ENCODE measurements at places on chromosomes 1 and 21. TPM values are rescaled to one million over a fixed set of nuclear protein-coding genes. Genes with fewer than 3 reads are reported as not detected.
A peak's percentile ranks its signal among the peaks of the same experiment; 100 is the strongest.

DNA sequence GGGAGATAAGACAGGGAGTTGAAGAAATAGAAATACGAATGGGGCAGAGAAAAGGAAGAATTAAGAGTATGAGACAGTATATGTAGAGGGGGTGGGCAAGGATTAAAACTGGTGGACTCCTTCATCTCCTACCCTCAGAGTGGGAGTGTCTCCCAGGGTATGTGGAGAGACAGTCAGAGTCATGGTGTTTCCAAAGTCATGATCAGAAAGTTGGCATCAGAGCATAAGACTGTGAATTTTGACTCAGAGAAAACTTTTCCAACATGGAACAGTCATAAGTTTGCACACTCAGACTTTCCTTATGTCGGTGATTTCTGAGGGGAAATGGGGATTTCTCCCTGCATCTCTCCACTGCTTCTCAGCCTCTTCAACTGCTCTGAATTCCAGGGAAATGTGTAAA, 2.4 kb downstream of the CD84 start:
- no peak for DNase-seq

DNA sequence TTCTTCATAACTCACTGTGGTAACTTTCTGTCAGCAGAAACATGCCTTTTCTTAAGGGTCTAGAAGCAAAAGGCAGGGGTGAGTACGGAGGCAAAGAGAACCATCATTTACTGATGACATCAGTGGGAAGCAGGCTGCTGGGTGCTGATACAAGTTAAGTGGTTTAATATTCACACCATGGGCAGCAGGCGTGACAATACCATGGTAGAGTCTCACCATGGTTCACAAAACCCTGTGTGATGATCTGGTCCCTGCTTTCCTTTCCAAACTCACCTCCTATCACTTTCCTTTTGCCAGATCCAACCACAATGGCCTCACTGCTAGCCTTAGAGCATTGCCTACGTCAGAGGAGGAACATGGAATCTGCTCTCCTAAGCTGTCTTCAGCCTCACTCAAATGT, 8.7 kb downstream of the MAB21L3 start:
- DNase-seq: no peak

The ZBTB48 gene
- total RNA-seq: 40.7 TPM

The SNAPIN gene
- 46.8 TPM for total RNA-seq

The ARHGEF10L gene
- total RNA-seq: 5.9 TPM

DNA sequence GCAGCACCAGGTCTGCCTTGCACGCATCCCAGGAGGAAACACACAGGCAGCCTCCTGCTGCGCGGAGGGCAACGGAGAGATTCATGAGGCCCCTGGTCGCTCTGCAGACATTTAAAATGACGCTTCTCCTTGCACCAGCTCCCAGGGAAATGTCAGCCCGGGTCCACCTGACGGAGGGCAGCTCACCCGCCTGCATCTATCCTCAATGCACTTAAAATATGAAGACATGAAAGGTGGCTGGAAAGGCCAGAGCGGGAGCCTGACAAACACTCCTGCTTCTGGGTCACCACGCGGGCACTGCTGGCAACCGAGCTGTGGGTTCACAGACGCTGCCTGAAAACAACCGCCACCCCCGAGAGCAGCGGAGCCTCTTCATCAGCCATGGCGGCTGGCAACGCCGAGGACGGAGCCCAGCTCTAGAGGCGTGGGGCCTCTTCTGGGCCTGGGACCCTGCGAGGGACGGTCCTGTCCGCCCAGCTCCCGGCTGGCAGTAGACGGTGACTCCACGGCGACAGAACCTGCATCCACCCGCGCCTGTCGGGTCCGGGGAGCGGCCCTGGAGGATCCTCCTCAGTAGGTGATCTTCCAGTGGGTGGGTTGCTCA, 22.7 kb downstream of the POFUT2 start:
- DNase-seq: no peak

- no peak for DNase-seq
Observed at GRCh38 chr1:212930986-212931678, 19.2 kb upstream of the VASH2 start.

DNA sequence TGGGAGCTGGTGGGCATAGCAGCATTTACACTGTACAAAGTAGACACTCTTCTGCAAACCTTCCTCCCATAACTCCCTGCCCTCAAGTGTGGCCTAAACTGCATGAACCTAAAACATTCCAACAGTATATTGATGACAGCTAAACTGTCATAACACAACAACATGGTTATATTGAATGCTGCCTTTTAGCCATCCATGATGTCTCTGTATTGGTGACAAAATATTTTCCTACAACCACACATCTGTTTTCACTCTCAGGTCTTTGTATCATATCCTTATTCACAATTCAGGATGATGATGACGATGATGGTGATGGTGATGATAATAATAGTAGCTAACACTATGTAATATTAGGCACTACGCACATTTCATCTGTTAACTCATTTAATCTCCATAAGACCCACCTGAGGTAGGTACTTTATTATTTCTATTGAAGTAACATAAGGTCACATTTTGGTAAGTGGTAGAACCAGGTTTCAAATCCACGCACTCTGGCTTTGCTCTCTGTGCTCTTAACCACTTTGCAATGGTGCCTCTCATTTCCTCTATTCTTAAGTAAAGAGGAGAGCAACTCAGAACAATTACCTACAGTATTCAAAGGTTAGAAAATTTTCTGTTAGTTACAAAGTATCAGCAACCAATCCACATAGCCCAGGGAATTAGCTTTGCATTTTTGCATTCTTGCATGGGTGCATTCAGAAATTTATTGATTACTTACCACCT, 185.1 kb upstream of the LMO4 start:
- DNase-seq: no peak

DNA sequence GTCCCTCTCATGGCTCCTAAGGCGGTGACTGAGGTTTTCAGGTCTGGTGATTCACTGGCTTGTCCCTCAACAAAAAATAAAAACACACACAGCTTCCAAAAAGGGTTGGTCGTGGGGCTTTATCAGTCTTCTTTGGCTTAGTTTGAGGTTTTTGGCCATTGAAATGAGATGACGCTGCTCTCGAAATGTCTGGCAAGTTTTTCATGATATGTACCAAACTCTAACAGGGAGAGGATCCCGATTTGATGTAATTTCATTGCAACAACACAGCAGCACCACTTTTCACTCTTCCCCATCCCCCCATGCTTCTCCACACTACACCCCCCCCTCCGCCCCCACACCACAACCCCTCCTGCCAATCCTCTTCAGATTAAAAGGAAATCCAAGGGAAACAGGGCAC, 187.1 kb upstream of the NFIA start:
- no peak for DNase-seq

The DIO1 gene
- total RNA-seq: 0.28 TPM

GRCh38 chr1:19310720-19311502, 1.0 kb downstream of the AKR7A2 start:
- no peak for DNase-seq

DNA sequence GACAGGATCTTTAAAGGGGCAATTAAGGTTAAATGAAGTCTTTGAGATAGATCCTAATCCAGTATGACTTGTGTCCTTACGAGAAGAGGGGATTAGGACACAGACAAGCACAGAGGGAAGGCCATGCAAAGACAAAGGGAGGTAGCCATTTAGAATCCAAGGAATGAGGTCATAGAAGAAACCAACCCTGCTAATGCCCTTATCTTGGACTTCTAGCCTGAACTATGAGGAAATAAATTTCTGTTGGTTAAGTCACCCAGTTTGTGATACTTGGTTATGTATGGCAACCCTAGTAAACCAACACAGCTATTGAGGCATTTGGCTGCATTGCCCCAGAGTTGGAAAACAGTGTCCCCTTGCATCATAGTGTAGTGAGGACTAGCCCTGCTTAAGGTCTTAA, 121.3 kb downstream of the MAST2 start:
- DNase-seq: no peak

- no peak for DNase-seq
Observed at GRCh38 chr1:83064589-83065242, 934.2 kb downstream of the TTLL7 start.

The PAPPA2 gene
- 0.03 TPM for total RNA-seq

The TRIM33 gene
- 22.2 TPM for total RNA-seq

The GPR25 gene
- total RNA-seq: not detected

The FHAD1 gene
- total RNA-seq: 0.23 TPM

DNA sequence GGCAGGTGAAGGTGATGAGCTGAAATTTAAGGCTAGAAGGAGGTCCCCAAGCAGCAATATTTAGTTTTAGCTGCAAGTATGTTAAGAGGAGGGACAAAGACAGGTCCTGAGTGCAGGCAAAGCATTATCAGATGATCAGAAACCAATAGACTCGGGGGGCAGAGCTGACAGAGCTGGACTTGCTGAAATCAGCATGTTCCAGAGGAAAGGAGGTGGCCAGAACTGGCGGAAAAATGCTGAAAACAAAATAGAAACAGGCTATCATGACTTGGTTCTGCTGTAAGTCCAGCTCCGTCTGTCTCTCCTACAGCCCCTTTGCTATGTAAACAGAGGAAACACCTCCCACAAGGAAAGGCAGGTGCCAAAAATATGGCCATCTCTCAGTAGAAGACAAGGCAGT, at the start of gene CD5L:
TSS of gene CD5L (minus strand) at position 101 of the 400 bp plus-strand sequence. CDS start 107 bp downstream, outside the sequence.
- no peak for DNase-seq

- DNase-seq: no peak
Observed at GRCh38 chr1:195791796-195792195, 816.4 kb downstream of the KCNT2 start.

DNA sequence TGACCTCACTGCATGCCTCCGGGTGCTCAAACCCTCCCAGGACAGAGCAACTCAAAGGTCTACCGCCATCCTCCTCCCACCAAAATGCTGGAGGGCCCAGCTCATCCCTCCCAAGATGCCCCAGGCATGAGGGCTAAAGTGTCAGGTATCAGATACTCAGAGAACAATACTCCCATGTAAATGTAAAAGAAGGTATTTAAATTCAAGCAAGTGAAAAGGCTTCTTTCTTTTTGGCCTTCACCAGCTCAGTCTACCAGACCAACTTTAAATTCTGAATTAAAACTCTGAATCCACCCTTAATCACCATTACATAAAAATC, 3.0 kb downstream of the PARP1 start:
- no peak for DNase-seq

The NBPF4 gene
- total RNA-seq: not detected

The PSMB2 gene
- total RNA-seq: 95.0 TPM

- no peak for DNase-seq
Observed at GRCh38 chr1:25811384-25812082, 8.2 kb upstream of the MTFR1L start.

The C1orf53 gene
- 7.2 TPM for total RNA-seq

GRCh38 chr1:62796221-62796620, 12.3 kb downstream of the ATG4C start:
- DNase-seq: no peak

- no peak for DNase-seq
Observed at GRCh38 chr21:44601596-44602462, 1.4 kb downstream of the KRTAP10-7 start.

DNA sequence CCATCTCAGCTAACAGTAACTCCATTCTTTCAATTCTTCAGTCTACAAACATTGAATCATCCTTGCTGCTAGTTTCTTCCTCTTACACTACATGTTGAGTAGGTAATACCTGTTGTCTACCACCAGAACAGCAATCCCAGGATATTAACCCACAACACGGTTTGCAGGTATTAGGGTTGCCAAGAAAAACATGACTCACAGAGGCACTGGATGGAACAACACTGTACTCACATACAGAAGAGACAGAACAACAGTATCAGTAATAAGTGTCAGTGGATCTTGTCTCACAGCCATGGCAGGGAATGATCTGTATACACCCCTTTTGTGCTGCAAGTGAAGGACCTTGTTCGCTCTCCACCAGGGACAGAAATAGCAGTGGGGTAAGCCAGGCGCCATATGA, 212.1 kb downstream of the GPR52 start:
- DNase-seq: peak; percentile 5

- no peak for DNase-seq
Observed at GRCh38 chr1:175714350-175714749, 29.0 kb downstream of the TNR start.

GRCh38 chr21:35933466-35933865, 126.9 kb downstream of the SETD4 start:
- no peak for DNase-seq

The PFKFB2 gene
- 35.6 TPM for total RNA-seq

DNA sequence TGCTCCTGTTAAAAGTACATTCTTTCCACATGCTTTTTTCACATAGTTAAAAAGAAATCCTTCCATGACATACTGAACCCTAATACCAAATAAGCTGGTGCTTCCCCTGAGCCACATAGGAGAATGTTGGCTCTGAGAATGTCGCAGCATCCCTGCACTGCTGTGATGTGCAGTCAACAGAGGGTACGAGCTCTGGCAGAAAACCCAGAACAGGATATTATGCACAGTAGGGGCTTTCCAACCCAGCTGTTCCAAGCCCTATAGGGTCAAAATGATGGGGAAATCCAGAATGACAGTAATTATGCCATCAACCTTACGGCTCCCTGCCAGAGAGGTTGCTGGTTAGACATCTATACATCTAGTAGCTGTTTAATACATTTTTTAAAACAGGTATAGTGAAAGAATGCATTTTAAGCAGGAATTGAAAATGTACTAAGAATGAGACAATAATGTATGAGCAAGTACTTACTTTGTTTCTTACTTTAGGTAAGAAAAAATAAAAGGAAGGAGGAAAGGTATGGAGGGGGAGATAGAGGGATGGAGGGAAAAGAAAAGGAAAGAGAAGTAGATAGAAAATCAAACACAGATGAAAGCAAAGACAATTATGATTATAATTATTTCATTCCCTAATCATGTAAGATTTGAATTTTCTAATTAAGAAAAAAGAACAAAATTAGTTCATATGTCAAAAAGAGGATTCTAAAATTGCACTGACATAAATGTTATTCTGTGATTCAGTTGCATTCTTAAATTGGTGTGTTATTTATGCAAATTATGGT, 126.0 kb downstream of the NR5A2 start:
- DNase-seq: no peak

Data from Panc1 (cell line).